ENCODE measurements at places on chromosomes 5 and 9. TPM values are rescaled to one million over a fixed set of nuclear protein-coding genes. Genes with fewer than 3 reads are reported as not detected.

NEUROG1 gene
- not detected for total RNA-seq

KIF12 gene
- total RNA-seq: not detected

NMRK1 gene
- 20.2 TPM for total RNA-seq

TMC1 gene
- total RNA-seq: not detected

SPAG8 gene
- 5.7 TPM for total RNA-seq

SH3PXD2B gene
- total RNA-seq: 31.4 TPM

CFAP77 gene
- not detected for total RNA-seq

CCL28 gene
- total RNA-seq: 4.3 TPM

FBXL17 gene
- 24.8 TPM for total RNA-seq

STK32A gene
- total RNA-seq: 8.0 TPM

PCDHGA9 gene
- total RNA-seq: 18.6 TPM

PCDHGA2 gene
- total RNA-seq: 8.5 TPM

ANKRD31 gene
- total RNA-seq: not detected

CBY3 gene
- total RNA-seq: 1.4 TPM

GRCh38 chr5:123285122-123286023 lies 137.8 kb downstream of the CEP120 start:
- H3K4me1 ChIP-seq: no peaks in the 10 kb centered on the region
- peak overlapping the region; percentile 90 for H3K27ac ChIP-seq
- H3K4me3 ChIP-seq: peak overlapping the region; percentile 77

- no peaks in the 10 kb centered on the region for H3K27me3 ChIP-seq
- H3K36me3 ChIP-seq: no peaks in the 10 kb centered on the region
- no peak for DNase-seq
Measured at GRCh38 chr5:8865266-8865665, 680.6 kb downstream of the SEMA5A start.

DNA sequence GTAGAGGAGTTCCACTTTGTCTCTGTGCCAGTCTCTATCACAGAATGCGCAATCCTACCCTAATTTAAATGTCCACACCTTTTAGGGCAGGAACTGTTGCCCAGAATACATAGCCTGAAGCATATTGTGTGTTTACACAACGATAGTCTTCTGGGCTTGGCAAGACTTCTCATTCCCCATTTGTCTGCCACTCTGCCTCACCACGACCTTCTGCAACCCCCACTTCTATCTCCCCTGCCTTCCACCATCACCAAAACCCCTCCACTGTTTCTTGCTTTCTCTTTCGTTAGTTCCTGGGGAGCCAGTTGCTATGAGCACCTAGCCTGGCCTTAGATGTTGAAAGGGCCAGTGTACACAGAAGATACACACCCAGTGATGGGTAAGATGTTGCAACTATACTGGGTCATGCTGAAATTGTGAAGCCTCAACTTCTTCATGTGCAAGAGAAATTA lies 883 bp upstream of the RNF145 start:
- H3K4me1 ChIP-seq: peaks cover 17% of the 10 kb centered on the region
- H3K27ac ChIP-seq: no peak overlapping the region
- H3K4me3 ChIP-seq: peak overlapping the region; percentile 96
- no peaks in the 10 kb centered on the region for H3K36me3 ChIP-seq

DNA sequence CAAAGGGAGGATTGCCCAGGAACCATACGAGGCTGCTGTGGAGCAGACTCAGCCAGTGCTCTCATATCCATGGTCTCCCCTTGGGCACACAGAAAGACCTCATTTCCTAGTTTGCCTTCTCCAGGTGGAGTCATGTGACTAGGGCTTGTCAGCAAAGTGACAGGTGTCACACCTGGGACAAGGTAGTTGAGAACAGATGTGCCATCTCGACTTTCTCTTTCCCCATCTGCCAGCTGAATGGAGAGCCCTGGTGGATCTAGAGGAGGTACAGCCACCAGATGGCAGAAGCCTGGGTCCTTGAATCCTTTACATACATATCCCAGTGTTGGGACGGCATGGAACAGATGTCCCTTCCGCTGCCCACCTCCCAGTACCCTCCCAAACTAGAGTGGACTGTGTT lies 42.9 kb upstream of the ALDOB start:
- no peak for DNase-seq
- H3K27ac ChIP-seq: no peak overlapping the region
- no peaks in the 10 kb centered on the region for H3K4me1 ChIP-seq
- no peak overlapping the region for H3K4me3 ChIP-seq

GRCh38 chr9:130990306-130990977 lies 18.5 kb upstream of the LAMC3 start:
- no peaks in the 10 kb centered on the region for H3K36me3 ChIP-seq
- no peak overlapping the region for H3K4me3 ChIP-seq
- H3K4me1 ChIP-seq: no peaks in the 10 kb centered on the region
- DNase-seq: no peak

DNA sequence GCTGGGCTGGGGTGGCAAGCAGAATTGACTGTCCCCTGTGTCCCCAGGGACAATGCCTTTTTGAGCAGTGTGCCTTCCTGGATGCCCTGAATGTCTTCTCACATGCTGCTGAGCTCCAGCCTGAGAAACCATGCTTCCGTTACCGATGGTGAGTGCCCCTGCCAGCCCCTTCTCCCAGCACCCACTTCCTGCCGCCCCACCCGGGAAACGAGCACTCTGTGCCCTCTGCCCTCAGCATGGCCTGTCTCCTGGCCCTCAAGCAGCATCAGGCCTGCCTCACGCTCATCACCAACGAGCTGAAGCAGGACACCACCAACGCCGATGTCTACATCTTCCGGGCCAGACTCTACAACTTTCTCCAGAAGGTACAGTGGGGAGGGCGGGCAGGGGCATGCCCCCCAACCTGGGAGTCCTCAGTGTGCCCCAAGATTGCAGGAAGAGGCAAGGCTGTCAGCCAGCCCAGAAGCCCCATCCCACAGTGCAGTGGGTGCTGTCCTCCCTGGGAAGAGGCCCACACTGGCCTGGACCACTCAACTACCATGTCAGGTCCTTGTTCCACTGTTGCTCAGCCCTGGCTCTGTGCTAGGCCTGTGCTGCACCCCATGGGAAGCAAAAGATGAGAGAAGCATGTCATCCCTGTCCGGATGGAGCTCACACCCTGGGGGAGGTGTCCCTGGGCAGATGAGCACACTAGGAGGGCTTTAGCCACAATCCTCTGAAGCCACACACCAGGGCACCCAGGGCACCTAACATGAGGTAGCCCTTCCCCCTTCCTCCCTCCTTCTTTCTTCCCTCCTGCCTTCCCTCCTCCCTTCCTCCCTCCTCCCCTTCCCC lies 4.4 kb downstream of the TTC16 start:
- no peak for DNase-seq
- no peaks in the 10 kb centered on the region for H3K27me3 ChIP-seq
- H3K4me1 ChIP-seq: peaks cover 10% of the 10 kb centered on the region
- H3K4me3 ChIP-seq: no peak overlapping the region
- no peaks in the 10 kb centered on the region for H3K36me3 ChIP-seq
- H3K27ac ChIP-seq: no peak overlapping the region

GRCh38 chr5:150113047-150113744 lies 26.8 kb upstream of the CSF1R start:
- no peaks in the 10 kb centered on the region for H3K27me3 ChIP-seq
- no peak overlapping the region for H3K4me3 ChIP-seq
- H3K27ac ChIP-seq: peak overlapping the region; percentile 58
- peaks cover 11% of the 10 kb centered on the region for H3K4me1 ChIP-seq

GRCh38 chr5:1245905-1246576 lies 20.9 kb downstream of the SLC6A18 start:
- H3K27ac ChIP-seq: no peak overlapping the region
- DNase-seq: no peak
- H3K36me3 ChIP-seq: no peaks in the 10 kb centered on the region
- H3K4me1 ChIP-seq: no peaks in the 10 kb centered on the region

DNA sequence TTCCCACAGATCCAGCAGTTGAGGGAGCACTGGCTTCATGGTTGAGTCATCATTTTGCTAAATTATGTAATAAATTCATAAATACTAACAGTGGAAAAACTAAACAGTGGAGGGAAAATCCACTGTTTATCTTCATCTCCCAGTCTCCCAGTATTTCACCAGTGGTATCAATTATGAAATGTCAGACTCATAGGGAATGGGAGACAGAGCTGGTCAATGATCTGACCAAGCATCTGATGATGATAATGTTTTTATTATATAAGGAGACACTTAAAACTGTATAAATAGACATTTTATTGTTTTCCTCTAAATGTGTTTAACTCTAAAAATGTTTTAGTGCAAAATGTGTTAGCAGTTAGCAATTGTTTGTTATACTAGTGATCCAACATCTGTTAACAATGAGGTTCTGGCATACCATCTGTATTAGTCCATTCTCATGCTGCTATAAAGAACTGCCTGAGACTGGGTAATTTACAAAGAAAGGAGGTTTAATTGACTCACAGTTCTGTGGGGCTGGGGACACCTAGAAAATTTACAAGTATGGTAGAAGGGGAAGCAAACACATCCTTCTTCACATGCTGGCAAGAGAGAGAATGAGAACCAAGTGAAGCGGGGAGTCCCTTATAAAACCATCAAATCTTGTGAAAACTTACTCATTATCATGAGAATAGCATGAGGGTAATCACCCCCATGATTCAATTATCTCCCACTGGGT lies 11.8 kb upstream of the REEP5 start:
- H3K4me3 ChIP-seq: no peak overlapping the region
- no peak overlapping the region for H3K27ac ChIP-seq
- no peak for DNase-seq
- H3K27me3 ChIP-seq: no peaks in the 10 kb centered on the region
- H3K36me3 ChIP-seq: no peaks in the 10 kb centered on the region

GRCh38 chr9:127411122-127411521 lies 13.1 kb upstream of the ZNF79 start:
- no peaks in the 10 kb centered on the region for H3K4me1 ChIP-seq
- H3K27ac ChIP-seq: no peak overlapping the region
- DNase-seq: no peak
- peaks cover under 1% of the 10 kb centered on the region for H3K36me3 ChIP-seq
- no peak overlapping the region for H3K4me3 ChIP-seq

DNA sequence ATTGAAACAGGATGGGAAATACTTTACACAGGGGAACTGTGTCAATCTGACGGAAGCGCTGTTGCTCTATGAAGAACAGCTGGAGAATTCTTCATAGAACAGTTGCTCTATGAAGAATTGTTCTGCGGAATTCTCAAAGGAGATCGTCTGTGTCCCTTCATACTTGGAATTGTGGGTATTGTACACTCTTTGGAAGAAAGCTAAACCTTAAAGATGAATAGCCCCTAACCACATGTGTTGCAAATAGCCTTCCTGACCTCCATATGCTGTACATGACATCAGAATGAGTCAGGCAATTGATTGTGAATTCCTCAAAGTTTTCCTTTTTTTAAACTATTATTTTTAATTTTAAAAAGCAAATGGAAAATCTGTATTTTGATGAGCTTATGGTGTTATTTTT lies 15.6 kb downstream of the NIM1K start:
- no peaks in the 10 kb centered on the region for H3K36me3 ChIP-seq
- no peak for DNase-seq
- no peaks in the 10 kb centered on the region for H3K4me1 ChIP-seq
- no peaks in the 10 kb centered on the region for H3K27me3 ChIP-seq
- no peak overlapping the region for H3K4me3 ChIP-seq

DNA sequence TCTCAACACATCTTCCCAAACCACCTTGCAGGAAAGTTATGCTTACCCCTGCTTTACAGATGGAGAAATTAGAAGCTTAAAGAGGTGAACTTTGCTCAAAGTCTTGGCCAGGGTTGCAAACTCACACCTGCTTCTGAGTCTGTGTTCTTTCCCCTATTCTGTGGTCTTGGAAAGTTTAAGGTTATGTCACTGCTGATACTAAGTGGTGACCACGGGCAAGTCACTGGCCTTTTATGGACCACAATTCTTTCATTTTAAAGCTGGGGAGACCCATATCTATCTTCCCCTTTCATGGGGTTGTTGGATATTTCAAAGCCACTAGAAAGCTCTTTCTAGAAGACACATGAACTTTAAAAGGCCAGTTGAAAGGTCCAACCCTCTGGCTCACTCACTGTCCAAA lies 95.4 kb upstream of the KLF4 start:
- H3K4me1 ChIP-seq: no peaks in the 10 kb centered on the region
- H3K36me3 ChIP-seq: no peaks in the 10 kb centered on the region
- no peak for DNase-seq
- no peaks in the 10 kb centered on the region for H3K27me3 ChIP-seq
- H3K4me3 ChIP-seq: no peak overlapping the region
- H3K27ac ChIP-seq: no peak overlapping the region

DNA sequence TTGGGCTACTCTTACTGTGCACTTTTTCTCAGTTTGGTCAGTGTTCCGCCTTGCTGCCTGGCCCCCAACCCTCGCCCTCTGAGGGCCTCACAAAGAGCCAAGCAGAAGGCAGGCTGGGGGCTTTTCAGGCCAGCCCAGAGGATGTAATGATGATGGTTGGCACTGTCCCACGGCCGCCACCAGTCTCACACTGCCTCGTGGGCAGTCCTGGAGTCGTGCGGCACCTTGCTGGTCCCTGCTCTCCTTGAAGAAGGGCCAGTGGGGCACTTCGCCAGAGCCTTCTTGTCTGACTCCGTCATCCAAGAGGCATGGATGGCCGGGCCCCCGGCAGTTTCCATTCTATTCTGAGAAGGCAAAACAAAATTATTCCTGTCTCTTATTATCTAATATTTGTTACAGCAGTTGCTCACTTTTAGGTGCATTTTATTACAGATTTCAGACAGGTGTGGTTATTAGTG lies 21.0 kb downstream of the TENT4A start:
- H3K36me3 ChIP-seq: peaks cover 5% of the 10 kb centered on the region
- no peaks in the 10 kb centered on the region for H3K27me3 ChIP-seq
- no peak overlapping the region for H3K4me3 ChIP-seq
- no peak for DNase-seq
- H3K27ac ChIP-seq: no peak overlapping the region
- H3K4me1 ChIP-seq: peaks cover 40% of the 10 kb centered on the region

DNA sequence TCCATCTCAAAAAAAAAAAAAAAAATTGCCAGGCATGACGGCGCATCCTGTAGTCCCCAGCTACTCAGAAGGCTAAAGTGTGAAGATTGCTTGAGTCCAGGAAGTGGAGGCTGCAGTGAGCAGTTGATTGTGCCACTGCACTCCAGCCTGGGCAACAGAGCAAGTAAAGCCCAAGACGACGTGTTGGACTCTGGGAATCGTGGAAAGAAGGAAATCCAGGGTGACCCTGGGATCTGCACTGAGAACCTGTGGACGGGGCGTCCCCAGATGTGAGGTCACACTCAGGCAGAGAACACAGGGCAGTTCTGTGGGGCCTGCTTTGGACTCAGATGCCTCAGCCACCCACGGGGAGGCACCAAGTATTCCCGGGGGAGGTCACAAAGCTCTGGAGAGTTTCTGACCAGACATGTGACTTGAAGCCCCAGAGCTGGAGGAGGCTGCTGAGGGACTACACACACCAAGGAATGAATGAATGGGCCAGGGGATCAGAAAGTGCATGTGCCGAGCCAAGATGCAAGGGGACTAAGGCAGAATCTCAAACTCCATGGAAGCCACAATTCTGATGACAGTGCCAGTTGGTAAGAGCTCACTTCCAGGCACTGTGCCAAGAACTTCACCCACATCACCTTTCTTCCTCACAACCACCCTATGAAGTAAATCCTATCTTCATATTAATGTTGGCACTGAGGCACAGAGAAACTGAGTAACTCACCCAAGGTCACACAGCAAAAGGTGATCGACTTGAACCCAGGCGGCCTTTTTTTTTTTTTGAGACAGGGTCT lies 12.9 kb downstream of the DYNC2I2 start:
- no peaks in the 10 kb centered on the region for H3K36me3 ChIP-seq
- no peak for DNase-seq

- H3K36me3 ChIP-seq: no peaks in the 10 kb centered on the region
- no peak for DNase-seq
- no peaks in the 10 kb centered on the region for H3K4me1 ChIP-seq
- no peak overlapping the region for H3K27ac ChIP-seq
- no peaks in the 10 kb centered on the region for H3K27me3 ChIP-seq
Measured at GRCh38 chr9:9605681-9606080, 1007.1 kb downstream of the PTPRD start.

GRCh38 chr9:70229026-70229425 lies 29.8 kb upstream of the SMC5 start:
- no peaks in the 10 kb centered on the region for H3K36me3 ChIP-seq
- H3K27ac ChIP-seq: no peak overlapping the region
- DNase-seq: no peak
- H3K4me1 ChIP-seq: peaks cover 3% of the 10 kb centered on the region

Measured in thoracic aorta (tissue), 2 donors.